Astrocyte of the hippocampus (primary cell): ENCODE measurements at places on chromosomes 16 and 17.

DNA sequence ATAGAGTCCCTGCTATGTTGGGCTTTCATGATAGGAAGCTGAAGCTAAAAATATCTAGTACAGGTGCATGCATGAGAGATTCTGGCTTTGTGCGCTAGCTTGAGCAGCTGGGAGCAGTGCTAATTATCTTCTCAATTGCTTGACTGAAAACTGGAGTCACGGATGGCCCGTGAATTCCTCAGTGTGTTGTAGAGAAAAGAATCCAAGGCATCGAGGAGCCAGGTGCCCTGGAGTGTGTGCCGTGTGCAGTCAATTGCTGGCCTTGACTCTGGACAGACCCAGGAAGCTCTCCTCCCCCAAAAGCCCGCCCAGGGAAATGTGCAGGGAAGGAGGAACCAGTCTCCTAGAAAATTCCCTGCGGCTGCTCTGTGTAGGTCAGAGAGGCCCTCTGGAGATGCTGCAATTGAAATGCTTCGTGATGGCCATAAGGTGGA is 14.2 kb downstream of the LGALS3BP start:
- no peak for DNase-seq

DNA sequence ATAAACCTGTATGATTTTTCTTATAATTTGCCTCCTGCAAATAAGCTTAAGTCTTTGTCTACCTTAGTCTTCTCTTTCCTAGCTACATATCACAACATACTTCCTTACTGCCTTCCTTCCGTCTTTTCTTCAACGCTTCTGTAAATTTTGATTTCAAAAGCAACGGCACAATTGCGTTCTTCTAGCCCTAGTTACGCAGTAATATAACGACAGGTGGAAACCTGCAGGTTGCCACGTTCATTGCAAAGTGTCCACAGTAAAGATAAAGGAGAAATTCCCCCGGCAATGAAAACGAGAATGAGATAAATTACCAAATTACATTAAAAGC is 546 bp upstream of the PSMD7 start:
- no peak for DNase-seq

- DNase-seq, result peak; percentile 70
Observed at GRCh38 chr16:31696968-31697743, 169.5 kb downstream of the AHSP start.

DNA sequence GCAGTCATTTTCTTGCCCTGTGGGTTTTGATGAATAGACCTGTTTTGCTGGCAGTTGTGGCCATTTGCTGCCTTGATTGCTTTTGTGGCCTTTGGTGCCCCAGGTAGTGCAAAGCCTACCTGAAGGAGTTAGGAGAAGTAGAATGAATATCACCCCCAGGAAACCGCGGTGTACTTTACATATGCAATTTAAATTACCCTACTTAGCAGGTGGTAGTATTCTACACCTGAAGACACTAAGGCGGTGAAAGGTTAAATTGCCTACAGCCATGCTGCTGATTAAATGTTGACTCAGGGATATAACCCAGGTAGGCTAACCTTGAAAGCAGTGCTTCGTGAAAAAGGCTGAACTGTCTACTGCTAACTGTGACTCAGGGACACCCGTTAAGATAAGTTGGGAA is 27.2 kb upstream of the WWOX start:
- DNase-seq, result no peak

GRCh38 chr17:42389135-42389417 is 834 bp upstream of the STAT3 start:
- no peak for DNase-seq

GRCh38 chr17:40864661-40865390 is 2.2 kb downstream of the KRT12 start:
- DNase-seq, result no peak

DNA sequence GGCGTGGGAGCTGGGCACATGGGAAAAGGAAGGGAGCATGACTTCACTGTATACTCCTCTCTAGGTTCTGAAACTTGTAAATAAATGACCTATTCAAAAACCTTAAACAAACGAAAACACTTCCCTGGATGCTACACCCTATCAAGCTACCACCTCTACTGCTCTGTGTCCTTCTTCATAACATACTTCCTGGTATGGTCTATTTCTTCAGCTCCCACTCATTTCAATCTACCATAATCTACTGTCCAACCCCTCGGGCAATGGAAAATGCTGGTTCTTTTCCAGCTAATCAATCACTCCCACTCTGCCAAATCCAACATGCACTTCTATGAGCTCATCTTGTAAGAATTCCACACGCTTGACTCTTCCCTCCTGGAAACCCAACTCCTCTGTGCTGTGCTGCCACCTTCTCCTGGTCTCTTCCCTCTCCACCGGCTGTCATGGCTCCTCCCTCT is 42.4 kb downstream of the AMFR start:
- DNase-seq, result peak; percentile 77

DNA sequence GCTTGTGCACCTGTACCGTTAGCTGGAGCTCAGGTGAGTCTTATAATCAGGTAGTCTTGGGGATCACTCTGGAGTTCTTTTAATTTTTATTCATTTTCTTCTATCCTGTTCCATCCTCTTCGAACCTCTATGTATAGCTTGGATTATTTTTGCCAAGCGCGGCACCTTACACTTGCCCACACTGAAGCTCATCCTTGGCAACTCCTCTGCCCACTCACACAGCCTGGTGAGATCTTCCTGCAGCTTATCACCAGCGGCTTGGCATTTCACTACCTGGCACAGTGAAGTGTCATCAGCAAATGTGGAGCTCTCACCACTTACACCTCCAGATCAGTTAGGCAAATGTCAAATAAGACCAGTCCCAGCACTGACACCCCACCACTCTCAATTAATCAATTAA is 116.7 kb downstream of the CACNG3 start:
- DNase-seq, result no peak
